ENCODE measurements at places on chromosomes 5 and 9.

- no peak for DNase-seq
Observed at GRCh38 chr9:117187498-117187897, 227.4 kb downstream of the ASTN2 start.

- no peak for DNase-seq
Observed at GRCh38 chr5:143004361-143005145, 234.4 kb downstream of the ARHGAP26 start.

DNA sequence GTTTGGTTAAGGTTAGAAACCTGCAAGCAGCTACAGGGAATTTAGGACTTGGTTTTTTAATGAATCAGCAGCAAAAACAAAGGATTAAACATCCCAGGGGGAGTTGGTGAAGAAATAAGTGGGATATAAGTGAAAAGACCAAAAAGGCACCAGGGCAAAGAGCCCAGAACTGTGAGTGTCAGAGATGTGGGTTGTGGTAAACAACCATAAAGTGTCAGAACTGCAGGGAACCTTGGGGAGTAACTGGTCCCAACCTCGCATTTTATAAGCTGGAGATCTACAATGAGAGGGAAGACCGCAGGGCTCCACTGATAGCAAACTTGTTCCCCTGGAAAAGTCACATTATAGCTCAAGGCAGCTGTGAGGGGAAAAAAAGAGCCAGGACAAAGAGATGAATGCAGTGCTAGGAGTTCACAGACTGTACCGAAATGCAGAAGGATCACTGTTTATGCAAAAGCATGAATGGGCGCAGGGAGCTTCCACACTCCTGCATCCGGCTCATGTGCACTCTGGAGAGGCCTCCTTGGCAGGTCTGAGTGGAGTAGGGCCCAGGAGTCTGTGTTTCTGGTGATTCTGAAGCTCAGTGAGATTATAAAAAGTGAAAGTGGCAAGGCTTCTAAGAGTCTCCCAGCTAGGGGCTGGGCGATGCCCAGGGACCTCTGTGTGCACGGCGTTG, 156.3 kb downstream of the GOLPH3 start:
- no peak for DNase-seq

DNA sequence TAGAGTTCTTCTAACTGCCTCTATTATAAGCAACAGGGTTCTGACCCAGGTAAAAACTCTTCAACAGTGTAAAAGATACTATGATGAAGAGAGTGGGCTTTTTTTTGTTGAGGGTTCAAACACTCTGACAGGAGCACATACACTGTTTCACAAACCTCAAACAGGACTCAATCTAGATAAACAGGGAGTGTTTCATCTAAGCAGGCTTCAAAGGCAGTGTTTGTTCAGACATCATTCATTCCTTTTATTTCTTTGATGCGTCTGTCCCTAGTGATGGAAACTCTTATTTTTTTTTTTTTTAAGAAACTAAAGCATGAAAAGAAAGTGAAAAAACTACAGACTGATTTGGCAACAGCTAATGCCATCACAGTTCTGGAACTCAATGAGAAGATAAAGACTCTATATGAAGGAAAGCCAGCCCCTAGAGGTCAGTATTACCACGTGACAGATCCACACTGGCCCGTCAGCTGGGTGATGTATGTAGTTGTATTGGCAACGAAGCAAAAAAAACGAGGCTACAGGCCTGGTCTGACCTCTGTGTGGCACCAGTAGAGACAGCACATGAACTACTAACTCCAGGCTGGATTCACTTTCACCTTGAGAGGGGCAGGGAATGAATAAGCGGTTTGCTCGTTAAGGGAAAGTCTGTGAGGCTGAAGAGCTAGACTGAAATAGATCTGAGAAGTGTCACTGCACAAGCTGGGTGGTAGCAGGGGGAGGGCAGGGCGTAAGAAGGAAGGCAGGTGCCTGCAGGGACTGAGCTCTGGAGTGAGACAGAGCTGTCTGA, 172.2 kb downstream of the CCDC192 start:
- DNase-seq: no peak

GRCh38 chr5:1637639-1638481, 114.1 kb upstream of the LPCAT1 start:
- peak; percentile 15 for DNase-seq

- no peak for DNase-seq
Observed at GRCh38 chr5:40202814-40203440, 476.8 kb upstream of the PTGER4 start.

- DNase-seq: no peak
Observed at GRCh38 chr9:98031935-98032334, 24.6 kb upstream of the NANS start.

DNA sequence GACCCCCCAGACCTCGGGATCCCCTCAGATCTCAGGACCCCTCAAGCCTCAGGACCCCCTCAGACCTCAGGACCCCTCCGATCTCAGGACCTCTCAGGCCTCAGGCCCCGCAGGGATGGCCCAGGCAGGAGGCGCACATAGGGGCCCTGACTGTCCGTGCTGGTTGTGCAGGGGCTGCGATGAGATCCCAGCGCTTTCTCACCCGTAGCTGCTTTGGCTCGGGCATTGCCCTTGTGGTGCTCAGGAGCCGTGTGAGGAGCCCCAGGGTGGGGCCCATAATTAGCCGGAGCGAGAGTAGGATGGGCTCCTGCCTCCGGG, 680 bp upstream of the LPCAT1 start:
- DNase-seq: no peak

DNA sequence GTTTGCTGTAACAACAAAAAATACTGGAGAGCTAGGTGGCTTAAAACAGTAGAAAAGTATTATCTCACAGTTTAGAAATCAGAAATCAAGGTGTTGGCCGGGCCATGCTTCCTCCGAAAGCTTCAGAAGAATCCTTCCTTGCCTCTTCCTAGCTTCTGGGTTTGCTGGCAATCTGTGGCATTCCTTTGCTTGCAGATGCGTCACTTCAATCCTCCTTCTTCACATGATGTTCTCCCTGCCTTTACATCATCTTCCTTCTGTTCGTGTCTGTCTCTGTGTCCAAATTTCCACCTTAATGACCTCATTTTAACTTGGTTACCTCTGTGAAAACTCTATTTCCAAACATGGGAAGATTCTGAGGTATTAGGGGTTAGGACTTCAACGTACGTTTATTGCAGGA, 90.4 kb upstream of the CHD1 start:
- DNase-seq: no peak

GRCh38 chr9:131517761-131518190, 13.3 kb downstream of the UCK1 start:
- DNase-seq: no peak

Data from right lobe of liver (tissue), 6 donors.